NCI-H1694 treated with DMSO at 0.1 percent for 48 hours (cell line): ENCODE measurements at places on chromosomes 6 and 20.
A peak's percentile ranks its signal among the peaks of the same experiment; 100 is the strongest.

DNA sequence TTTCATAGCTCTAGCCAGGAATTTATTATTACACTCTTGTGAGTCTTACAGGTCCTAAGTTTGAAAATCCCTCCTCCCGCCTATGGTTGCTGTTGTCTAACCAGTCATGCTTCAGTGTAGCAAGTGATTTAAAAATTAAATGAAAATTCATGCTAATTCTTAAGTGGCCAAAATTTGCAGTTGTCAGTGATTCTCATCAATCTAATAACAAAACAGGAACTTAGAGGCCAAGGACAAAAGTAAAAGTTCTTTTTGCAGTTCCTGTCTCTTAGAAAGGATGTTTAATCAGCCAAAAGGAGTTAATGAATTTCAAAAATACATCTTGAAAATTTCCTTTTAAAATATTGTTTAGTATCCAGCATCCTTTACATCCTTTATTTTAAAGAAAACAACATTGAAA is 36.3 kb downstream of the VTA1 start:
- no peak for DNase-seq

- no peak for DNase-seq
These were observed 50.7 kb upstream of the SYNDIG1 start for GRCh38 chr20:24418731-24419130.

DNA sequence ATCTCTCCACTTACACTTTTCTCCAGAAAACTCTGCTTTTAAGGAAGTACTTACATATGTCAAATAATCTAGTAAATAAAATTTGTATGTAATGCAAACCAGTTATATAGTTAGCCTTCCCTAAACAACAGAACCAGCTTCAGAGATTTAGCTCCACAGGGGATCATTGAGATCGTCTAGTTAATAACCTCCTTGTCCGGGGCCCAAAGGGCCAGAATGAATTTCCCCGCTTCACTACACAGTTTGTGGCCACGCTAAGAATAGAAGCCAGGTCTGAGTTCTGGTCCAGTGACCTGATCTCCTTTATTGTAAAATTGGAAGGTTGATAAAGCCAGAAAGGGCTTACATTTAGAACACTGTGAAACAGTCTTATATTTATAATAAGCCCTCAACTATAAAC is 245.2 kb downstream of the TPBG start:
- no peak for DNase-seq

DNA sequence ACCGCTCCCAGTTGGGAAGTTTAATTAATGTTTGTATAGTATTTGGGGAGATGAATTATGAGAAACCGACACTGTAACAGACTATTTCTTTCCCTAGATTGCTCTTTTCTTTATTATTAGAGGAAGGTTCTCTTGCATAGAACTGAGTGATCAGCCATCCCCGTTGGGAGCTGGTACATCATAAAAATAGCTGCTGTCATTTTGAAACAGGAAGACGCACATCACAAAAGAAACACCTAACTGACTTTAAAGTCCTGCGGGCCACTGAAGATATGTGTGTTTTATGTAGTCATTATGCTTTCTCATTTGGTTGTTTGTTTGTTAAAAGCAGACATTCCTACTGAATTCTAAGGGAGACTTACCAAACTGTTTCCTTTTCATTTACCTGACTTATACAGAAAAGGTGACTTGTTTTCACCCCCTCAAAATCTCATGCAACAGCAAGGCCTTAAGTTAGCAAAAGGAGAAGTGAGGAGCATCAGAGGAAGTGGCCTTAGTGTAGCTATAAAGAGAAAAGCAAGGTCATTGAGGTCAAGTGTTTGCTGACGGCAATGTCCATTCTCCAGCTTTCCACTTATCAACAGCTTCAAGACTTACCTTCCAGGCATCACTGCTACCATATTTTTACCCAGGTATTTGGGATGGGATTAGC is 91.0 kb downstream of the PKHD1 start:
- no peak for DNase-seq

GRCh38 chr20:3433744-3434143 is 26.3 kb upstream of the DNAAF9 start:
- DNase-seq, result no peak

GRCh38 chr20:32762754-32763201 is 593 bp downstream of the DNMT3B start:
- DNase-seq, result no peak

DNA sequence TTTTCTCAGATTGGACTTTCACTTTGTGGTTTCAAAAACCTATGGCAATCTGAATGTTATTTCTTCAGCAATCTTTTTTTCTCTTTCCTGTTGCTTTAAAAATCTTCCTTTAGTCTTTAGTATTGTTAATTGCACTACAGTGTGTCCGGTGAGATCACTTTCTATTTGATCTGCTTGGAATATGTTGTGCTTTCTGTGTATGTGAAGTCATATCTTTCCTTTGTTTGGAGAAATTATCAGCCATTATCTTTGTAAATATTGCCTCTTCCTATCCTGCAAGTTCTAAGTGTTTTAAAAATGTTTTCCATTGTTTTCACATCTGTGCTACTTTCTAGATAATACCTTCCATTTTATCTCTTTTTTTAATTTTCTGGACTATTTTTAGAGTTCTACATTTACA is 171.4 kb upstream of the PRSS16 start:
- DNase-seq, result no peak

GRCh38 chr6:68633972-68634725 is 933 bp upstream of the ADGRB3 start:
- DNase-seq, result peak; percentile 49

- no peak for DNase-seq
These were observed 63.3 kb downstream of the PLCG1 start for GRCh38 chr20:41200446-41201202.

- no peak for DNase-seq
These were observed at the start of gene TULP1 for GRCh38 chr6:35512740-35513139. Gene TULP1 (minus strand): TSS chr6:35512896. CDS start chr6:35512858, 38 bp downstream.

GRCh38 chr6:154502553-154502952 is 7.9 kb downstream of the CNKSR3 start:
- DNase-seq, result no peak

DNA sequence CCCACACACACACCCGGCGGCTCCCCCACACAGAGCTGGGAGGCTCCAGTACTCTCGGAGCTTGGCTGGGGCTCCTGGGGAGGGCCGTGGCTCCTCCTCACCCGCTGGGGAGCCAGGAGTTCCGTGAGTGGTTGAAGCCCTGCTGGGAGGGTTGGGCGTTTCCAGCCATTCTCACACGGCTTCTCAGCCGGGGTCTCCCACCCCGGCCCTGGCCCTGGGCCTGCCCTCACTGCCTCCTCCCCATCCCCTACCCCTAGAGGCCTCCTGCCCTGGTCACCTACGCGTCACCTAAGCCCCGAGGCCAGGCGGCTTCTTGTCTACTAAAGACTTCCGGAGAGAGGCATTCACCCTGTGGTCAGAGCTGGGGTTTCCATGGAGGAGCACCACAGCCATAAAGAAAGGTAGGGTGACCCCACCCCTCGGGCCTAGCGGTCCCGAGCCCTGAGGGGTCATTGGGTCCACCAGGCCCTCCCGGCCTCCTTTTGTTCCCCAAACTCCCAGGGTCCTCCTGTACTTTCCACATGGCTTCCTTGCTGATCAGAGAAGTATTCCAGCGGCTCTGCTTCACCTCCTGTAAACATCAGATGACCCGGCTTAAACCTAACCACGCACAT is 99.3 kb downstream of the TTLL2 start:
- no peak for DNase-seq

DNA sequence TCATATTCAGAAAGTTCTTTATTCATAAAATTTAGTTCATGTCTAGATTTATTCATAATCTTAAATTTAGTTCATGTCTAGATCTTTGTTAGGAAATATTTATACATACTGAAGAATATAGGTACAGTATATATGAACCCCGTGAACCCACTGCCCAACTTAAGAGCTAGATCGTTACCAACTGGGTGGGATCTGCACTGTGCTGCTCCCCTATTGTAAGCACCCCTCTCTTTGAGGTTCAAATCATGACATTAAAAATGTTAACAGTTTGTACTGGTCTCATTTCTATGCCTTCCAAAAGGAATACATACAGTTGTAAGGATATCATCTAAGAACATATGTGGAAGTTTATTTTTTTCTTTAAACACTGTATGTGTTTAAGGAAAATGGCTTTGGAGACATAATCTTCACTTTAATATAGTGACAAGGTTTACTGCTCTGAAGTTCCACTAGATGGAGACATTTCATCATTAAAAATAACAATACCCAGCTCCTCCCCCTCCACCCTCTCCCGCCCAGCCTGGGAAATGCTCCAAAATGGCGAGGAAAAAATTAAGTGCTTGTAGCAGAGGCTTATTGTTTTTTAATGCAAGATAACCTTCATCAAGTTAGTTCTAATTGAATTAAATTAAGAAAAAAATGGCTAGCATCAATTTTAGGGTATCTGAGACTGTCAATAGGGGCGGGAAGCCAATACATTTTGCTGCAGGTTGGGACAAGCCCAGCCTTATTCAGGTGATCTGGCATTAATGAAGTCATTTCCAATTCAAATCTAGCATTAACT is 104.1 kb upstream of the TRAF3IP2 start:
- DNase-seq, result peak; percentile 83

- no peak for DNase-seq
These were observed 69.4 kb downstream of the FYN start for GRCh38 chr6:111803804-111804203.

DNA sequence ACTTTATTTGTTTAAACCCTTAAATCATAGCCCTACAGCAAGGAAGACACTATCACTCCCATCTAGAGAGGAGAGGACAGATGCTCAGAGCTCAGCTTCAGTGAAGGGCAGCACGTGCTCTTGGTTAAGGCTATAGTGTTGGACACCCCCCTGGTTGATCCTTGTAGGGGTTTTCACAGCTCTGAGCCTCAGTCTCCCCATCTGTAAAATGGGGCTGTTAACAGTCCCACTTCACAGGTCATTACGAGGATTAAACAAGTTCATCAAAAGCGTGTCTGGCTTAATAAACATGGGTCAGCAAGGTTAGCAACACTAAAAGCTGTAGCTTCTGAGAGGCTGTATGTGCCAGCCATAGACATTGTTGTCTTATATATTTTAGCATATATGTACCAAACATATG is 82.4 kb downstream of the NFATC2 start:
- no peak for DNase-seq

GRCh38 chr6:16398587-16398986 is 160.2 kb downstream of the GMPR start:
- no peak for DNase-seq

DNA sequence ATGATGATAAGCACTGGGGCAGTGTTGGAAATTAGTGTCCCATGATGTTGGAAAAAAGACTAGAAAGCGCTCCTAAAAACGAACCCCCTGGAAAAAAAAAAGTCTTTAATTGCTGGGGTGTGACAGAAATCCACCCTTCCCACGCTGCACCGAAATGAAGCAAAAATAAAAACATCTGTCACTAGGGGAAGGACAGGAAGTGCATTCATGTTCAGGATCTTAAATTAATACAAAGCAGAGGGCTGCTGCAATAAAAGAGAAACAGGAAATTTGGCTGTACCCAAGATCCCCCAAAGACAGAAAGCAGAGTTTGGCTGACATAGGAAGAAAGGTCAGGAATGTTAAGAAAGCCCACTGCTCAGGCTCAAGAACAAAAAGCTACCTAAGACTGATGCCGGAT is 333.9 kb downstream of the TBC1D32 start:
- DNase-seq, result no peak

DNA sequence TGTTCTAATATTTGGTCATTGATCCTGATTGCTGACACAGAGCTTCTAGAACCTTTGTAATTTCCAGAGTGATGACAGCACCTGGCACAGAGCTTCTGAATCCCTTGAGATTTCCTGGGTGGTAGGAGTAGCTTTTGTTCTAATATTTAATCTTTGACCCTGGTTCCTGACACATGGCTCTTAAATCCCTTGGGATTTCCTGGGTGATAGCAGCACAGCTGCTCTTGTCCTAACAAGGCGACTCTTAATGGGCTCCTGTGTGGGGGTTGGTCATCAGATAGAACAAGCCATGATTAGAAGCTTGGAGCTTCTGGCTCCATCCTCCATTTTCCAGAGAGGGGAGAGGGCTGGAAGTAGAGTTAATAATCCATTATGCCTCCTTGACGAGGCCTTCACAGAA is 18.4 kb downstream of the GMPR start:
- no peak for DNase-seq

DNA sequence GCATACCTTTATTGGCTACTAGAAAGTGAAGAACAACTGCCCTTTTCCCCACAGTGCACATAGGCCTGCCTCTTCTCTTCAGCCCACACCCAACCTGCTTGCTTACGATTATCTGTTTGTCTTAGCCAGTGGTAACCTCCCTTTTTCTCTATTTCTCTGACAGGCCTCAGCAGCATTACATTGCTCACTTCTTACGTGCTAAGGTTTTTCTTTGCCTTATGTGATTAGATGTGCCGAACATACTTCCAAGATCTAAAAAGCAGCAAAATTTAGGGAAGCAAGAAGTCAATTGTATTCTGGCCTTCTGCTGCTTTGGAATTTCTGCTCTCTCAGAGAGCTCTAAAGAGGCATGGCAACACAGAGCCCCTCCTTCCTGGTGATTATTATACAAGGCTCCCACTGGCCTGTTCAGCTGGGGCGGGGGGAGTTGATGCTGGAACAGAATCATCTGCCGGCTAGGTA is 7.0 kb downstream of the B4GALT5 start:
- no peak for DNase-seq

DNA sequence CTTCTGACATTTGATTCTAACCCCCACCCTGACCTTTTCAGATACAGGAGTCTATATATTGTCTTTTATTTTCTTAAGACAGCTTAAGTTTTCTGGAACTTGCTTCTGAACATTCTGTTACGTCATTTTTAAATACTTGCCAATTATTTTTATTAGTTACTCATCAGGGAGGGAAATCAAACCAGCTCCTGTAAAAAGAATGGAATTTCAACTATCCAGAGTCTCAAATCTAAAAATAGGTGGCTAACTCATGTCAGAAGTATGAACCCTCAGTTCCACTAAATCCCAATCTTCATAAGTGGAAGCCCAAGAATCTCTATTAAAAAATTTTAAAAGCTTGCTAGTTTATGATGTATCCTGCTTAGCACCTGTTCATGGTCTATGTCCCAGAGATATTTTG is 900.0 kb downstream of the KIF16B start:
- DNase-seq, result no peak

GRCh38 chr6:5241252-5241651 is 19.5 kb downstream of the LYRM4 start:
- DNase-seq, result no peak

- DNase-seq, result no peak
These were observed 126.8 kb downstream of the IPCEF1 start for GRCh38 chr6:154229786-154230185.

- no peak for DNase-seq
These were observed 65.4 kb upstream of the SLCO4A1 start for GRCh38 chr20:62576815-62577489.

- DNase-seq, result no peak
These were observed 12.4 kb upstream of the CCN6 start for GRCh38 chr6:112041535-112041934.

- no peak for DNase-seq
These were observed 427 bp upstream of the NFKBIE start for GRCh38 chr6:44265722-44266233.

- DNase-seq, result peak; percentile 66
These were observed 177.9 kb downstream of the COL9A1 start for GRCh38 chr6:70124882-70125545.
